ENCODE measurements at places on chromosomes 3 and 15.

DNA sequence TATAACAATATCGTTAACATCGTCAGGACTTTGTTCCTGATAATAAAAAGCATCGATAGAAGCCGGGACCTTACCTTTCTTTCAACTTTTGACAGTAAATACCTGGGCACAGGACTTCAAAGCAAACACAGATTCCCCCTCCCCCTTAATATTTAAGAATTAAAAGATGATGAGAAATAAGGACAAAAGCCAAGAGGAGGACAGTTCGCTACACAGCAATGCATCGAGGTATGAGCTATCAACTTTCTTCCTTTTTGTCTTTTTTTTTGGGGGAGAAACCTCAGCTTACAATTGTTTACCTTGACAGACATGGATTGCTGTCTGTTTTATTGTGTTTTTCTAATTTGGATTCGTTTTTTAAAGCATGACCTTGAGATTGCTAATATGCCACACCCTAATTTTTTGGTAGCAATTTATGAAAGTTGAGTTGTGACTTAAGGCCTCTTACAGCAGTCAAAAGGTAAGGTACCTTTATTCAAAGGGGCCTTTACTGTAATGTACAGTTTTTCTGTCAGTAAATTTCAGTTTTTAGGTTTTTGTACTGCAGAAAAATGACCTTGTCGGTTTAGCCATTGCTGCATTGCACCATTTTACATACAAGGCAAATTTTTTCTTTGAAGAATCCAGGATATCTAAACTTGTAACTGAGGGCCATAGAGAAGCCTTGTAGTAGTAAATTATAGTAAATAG lies 1.1 kb downstream of the CHD2 start:
- no peak for DNase-seq

GRCh38 chr3:51935886-51936755 lies 5.6 kb downstream of the RRP9 start:
- DNase-seq = no peak

- DNase-seq = no peak
Observed at GRCh38 chr3:141413801-141414689, 45.7 kb downstream of the ZBTB38 start.

DNA sequence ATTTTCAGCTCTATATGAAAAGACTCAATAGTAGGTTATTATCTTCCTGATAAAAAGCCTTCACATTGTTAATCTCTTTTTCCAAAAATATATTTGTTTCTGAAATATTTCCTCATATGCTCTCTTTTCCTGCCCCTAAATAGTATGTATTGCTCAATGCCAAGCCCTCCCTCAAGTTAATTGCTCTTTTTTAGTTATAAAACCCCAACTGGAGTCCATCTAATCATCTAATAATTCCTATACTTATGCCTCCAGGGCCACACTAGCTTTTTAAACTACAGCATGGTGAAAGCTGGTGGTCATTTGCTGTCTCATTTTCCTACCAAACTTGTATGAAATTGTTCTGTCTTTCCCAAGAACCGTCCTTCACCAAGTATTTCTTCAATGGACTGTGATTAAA lies 26.7 kb downstream of the AQP9 start:
- DNase-seq = no peak

GRCh38 chr3:114902691-114903101 lies 244.4 kb downstream of the ZBTB20 start:
- DNase-seq = peak; percentile 28

- DNase-seq = peak; percentile 97
Observed at GRCh38 chr3:53255775-53256703, at the start of gene TKT. TSS of gene TKT (minus strand) at chr3:53256022. CDS start at chr3:53255942, 80 bp downstream.

DNA sequence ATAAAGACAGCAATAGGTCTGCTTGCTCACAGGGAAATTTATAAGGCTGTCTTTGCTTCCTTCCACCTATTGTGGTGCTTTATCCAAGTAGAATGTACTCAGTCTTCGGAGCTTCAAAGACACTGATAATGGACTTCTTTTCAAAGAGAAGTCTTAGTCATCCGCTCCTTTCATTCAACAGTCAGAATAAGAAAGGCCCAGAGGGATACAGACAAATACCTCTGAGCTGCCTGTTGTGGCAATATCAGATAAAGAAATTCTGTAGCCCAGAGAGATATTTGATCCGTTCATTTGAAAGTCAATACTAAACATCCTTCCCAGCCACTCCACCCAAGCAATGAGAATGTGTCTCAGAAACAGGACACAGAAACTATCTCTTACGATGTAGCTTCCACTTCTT lies 110.0 kb downstream of the FHIT start:
- DNase-seq = peak; percentile 34

DNA sequence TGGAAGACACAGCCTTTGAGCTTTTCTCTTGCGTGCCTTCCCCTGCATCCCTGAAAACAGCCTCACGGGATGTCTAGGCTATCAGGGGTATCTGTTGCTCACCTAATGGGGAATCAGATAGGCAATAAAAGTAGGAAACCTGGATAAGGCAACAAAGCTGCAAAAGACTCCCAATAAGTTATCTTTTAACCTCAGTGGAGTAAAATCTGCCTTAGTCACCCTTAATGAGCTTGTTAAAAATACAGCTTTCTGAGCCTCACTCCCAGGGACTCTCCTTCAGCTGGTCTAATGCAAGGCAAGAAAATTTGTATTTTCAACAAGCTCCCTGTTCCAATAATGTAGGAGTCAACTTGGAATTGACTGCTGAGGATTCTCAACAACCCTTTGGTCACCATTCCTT lies 25.6 kb downstream of the ILDR1 start:
- DNase-seq = no peak

- no peak for DNase-seq
Observed at GRCh38 chr15:95556866-95557225, 773.7 kb upstream of the NR2F2 start.

DNA sequence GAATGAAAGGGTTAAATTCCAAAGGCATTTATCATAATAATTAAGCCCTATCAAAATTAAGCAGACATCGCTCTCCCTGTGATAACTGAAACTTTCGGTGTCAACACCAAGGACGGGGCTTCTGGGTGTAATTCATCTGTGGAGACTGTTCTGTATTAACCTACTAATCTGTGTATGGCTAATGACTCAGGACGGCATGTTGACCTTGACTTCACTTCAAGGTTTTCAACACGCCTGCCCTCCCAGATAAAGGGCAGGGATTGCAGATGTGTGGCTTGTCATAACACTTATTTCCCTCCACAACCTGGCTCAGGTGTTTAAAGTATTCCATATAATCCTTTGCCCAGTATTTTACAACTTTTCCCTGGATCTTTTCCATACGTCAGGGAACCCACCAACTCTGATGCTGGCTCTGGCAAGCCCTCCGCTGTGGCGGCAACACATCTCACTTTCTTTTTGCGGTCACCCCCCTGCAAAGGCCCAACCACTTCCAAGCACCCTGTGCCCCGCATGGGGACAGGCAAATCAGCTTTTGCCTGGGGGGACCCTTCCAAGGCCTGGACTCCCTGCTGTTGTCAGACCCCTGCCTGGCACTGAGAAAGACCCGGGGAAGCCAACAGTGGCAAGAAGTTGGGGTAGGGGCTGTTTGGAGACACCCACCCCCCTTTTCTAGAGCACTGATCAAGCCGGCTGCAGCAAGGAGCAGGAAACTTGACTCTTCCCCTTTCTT lies 93.2 kb upstream of the MEF2A start:
- DNase-seq = no peak

DNA sequence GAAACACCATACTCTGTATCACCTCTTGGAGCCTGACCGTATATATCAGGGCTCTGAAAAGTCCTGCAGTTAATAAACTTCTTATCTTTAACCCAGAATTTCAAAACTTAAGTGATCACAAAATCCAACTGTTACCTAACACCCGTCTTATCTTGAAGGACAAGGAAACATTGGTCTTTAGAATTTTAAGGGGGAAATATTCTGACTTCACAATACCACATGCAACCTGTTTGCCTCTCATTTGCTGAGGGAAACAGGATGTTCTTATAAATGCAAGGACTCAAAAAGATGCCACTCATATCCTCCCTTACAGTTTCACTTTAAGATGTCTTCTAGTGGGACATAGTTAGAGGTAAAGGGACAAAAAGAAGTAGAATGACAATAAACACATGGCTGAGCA lies 67.9 kb downstream of the CRTC3 start:
- no peak for DNase-seq

- no peak for DNase-seq
Observed at GRCh38 chr3:13540297-13540995, 8.5 kb upstream of the FBLN2 start.

- DNase-seq = peak; percentile 83
Observed at GRCh38 chr3:13308380-13308801, 111.7 kb downstream of the NUP210 start.

GRCh38 chr3:42489116-42489936 lies 13.1 kb upstream of the VIPR1 start:
- no peak for DNase-seq

DNA sequence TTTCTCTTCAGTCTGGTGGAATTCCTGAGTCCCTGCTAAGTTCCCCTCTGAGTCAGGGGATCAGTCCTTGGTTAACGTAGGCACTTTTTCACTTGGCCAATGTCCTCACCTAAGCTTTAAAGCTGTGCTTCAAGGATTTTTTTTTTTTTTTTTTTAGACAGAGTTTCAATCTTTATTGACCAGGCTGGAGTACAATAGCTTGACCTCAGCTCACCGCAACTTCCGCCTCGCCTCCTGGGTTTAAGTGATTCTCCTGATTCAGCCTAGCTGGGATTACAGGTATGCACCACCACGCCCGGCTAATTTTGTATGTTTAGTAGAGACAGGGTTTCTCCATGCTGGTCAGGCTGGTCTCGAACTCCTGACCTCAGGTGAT lies 220.3 kb downstream of the STT3B start:
- no peak for DNase-seq

DNA sequence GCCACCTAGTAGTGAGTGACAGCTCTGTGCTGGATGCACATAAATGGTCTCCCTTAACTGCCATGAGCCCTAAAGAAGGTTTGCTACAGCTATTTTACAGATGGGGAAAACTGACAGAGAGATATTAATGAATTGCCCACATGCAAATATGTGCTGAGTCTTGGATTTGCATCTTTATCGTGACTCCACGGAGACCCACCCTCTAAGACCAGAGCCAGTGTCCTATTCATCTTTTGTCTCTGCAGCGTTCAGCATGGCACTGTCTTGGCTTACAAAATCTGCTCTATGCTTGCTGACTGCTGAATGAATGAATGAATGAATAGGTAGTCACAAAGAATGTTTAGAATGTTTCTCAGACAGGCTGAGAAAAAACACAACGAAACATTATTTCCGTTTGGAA lies 48.3 kb downstream of the BTD start:
- DNase-seq = no peak

DNA sequence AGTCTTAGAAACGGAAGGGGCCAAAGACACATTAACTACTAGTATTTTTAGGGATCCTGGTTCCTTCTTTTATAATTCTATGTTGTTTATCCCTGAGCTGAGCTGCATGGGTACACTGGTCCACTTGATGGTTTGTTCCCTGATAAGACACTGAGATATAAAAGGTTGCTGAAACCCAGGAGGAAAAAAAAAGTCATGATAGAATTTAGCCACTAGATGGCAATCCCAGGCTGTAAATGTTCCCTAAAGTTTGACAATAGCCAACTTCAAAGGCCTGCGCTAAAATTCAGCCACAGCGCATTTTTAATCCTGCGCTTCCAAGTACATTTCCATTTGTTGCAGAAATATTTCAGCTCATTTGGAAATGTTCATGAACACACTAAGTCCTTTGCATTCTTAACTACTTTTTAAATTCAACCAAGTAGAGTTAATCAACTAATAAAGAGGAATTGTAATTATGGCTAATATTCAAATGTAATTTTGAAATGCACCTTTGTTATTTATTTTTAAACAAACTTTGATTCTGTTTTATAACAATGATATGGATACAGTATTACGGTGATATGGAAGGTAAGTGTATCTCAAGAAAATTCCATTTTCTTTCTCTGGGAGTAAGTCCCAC lies 249.3 kb upstream of the FEZF2 start:
- DNase-seq = peak; percentile 53

- no peak for DNase-seq
Observed at GRCh38 chr3:29827756-29828155, 546.9 kb downstream of the RBMS3 start.

- peak; percentile 62 for DNase-seq
Observed at GRCh38 chr3:58462829-58463180, 29.1 kb upstream of the KCTD6 start.

DNA sequence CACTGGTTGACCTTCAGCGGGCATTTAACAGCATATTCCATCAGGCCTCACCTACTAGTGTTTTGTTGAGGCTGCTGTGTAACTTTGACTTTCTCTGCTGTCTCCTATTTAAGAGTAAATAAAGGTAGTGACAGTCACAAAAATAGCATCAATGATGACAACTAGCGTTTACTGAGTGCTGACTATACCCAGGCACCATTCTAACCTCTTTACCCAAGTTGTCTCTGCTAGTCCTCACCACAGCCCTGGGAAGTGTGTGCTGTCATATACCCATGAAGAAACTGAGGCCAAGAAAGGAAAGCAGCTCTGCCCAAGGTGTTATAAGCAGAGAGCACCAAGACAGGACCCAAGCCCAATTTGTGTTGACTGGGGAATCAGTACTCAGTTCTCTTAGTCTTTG lies 286.4 kb upstream of the CTDSPL start:
- no peak for DNase-seq

DNA sequence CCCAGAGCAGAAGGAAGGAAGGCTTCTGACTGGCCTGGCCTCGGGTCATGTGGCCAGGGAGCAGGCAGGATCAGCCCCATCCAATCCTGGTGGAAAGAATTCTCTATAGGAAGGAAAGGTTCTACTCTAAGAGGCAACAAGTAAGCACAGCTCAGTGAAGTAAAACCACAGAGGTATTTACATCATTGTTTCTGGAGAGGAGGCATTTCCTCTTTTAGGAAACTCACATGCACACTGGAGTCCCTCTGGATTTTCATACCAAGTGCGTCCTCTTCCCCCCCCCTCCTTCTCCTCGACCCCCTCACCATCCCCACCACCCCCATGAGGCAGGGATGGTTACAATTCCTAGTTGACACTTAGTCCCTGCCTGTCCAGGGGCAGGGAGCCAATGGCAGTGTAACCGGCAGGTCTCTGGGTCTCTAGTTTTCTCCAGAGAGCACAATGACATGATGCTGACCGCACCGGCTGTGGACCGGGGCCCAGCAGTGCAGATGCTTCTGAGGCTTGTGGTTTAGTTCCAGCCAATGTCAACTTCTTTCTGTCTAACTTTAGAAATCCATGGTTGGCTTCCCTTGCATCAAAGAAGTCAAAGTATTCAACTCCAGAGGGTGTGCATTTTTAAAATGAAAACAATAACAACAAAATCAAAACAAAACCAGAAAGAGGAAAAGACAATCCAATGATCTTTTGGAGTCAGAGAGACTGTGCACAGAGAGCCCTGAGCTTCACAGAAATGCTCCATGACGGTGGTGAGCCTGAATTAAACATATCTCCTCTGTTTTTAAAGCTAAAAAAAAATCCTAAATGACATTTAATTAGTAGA lies 230.3 kb upstream of the TLE3 start:
- peak; percentile 60 for DNase-seq

GRCh38 chr3:129183569-129184395 lies at the start of gene CNBP:
TSS of gene CNBP (minus strand) at chr3:129183896. CDS start at chr3:129171757, 12,139 bp downstream.
- peak; percentile 99 for DNase-seq

GRCh38 chr15:39852250-39852649 lies 67.8 kb downstream of the GPR176 start:
- no peak for DNase-seq

All from iPS-NIHi11 (cell line).